Activated CD8-positive, alpha-beta memory T cell treated with anti-CD3 and anti-CD28 coated beads for 4 hours (primary cell): ENCODE measurements at places on chromosomes 4 and X.

DNA sequence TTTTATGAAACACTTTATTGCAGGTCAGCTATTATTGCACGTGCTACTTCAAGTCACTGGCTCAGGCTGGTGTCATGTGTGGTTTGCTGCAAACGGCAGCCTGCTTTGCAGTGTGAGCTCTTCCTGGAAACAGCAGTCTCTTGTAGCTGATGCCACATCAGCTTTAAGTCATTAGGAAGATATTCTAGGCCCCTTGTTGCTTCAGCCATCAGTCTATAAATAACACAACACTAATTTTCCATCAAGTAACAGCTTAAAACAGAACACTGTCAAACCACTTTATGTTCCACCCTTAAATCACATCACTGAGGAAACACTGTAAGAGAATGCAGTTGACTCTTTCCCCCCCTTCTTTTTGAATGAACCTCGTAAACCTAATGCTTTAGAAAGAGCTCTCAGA lies 93.8 kb downstream of the GATB start:
- no peak for DNase-seq

GRCh38 chr4:152259866-152260265 lies 276.0 kb downstream of the FBXW7 start:
- DNase-seq = no peak

DNA sequence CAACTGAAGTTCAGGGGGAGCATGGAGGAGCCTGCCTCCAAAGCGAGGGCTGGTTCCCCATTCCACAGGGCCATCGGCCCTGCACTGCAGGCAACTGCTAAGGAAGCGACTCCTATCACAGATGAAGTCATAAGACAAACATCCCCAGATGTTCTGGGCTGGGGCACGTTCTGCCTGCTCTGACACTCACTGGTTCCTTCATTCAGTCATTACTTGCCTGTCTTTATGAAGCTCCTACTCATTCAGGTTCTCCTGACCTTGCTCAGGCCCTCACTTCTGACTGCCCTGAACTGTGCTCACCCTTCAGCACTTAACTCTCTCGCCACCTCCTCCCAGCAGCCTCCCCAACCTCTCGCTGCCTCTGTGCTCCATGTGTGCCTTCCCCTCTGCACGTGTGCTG lies 2.5 kb upstream of the SLC2A9 start:
- no peak for DNase-seq

GRCh38 chr4:5164221-5164912 lies 113.1 kb downstream of the STK32B start:
- DNase-seq = no peak

DNA sequence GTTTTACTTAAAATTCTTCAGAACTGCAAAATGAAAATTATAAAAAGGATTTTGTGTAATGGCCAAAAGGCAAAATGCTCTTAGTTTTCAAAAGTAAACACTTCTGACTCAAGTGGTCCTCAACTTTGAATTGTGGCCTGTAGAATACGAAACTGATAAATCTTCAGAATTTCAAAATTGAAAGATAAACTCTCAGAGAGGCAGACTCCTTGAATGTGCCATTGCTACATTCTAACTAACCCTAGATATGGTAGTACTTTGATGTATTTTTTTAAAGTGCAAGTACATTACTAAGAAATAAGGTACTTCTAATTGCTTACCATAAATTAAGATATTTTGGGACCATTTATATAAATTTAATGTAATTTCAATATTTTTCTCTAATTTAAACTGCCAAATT lies 44.4 kb downstream of the TNIP3 start:
- DNase-seq = no peak

DNA sequence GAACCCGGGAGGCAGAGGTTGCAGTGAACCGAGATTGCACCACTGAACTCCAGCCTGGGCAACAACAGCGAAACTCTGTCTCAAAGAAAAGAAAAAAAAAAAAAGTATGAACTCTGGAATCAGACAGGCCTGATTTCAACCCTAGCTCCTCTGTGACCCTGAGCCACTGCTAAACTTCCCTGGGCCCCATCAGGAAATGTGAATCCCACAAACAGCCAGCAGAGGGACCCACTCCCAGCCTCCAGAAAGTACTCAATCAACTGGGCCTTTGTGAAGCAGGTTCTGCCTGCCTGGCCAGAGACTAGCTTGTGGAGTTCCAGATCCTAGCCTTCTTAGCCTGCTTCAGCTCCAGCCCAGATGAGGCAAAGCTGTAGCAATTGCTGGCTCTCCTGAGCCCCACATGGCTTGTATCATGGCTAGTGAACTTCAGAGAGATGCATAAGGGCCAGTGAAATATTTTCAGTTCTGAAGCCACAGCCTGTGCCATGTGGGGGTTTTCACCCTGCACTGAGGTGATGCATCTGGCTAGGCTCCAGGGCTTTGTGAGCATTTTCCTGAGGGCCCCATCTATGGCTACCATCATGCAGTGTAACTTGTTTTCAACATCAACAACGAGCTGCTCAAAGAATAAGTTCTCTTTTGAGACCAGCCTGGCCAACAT lies 7.2 kb upstream of the IDS start:
- no peak for DNase-seq

- DNase-seq = no peak
Observed at GRCh38 chr4:20754036-20754435, 53.8 kb downstream of the PACRGL start.

- DNase-seq = no peak
Observed at GRCh38 chr4:109238746-109239145, 63.7 kb downstream of the COL25A1 start.

DNA sequence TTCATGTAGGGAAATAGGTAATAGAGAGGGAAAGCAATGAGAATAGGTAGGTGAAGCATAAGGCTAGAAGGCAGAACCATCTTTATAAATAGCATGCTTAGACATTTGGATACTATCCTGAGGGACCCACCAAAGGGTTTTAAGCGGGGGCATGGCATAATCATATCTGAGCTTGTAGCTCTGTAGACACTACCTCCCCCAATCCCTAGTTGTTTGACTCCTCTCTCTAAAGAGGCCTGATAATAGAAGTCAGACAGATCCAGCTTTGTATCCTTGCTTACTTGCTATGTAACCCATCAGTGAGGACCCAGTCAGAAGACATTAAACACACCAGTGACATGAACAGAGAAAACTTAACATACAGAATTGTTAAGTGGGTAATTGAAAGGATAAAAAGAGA lies 58.7 kb downstream of the SCFD2 start:
- DNase-seq = no peak

- no peak for DNase-seq
Observed at GRCh38 chr4:7410446-7410845, 24.3 kb downstream of the PSAPL1 start.

- no peak for DNase-seq
Observed at GRCh38 chr4:123060039-123060770, 137.8 kb upstream of the NUDT6 start.

GRCh38 chr4:185036019-185036418 lies 17.7 kb downstream of the HELT start:
- no peak for DNase-seq

DNA sequence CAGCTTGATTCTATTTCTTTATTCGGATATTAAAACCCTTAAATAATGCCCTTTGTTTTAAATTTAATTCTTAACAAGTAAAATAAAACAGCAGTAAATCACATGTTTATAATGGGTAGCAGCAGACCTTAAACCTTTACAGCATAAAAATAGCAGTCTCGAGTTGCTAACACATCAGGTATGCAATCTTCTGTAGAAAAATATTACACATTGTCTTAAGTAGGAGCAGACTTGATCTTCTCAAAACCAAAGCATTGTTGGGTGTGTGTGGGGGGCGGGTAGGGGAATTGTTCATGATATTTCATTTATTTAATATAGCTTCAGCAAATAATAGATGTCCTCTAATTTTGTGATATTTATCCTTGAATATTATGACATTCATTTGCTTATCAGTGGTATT lies 331.4 kb downstream of the PCDH7 start:
- DNase-seq = no peak

- no peak for DNase-seq
Observed at GRCh38 chrX:16797358-16797757, 11.1 kb downstream of the TXLNG start.

GRCh38 chr4:164997941-164998340 lies 20.5 kb upstream of the TRIM61 start:
- no peak for DNase-seq

DNA sequence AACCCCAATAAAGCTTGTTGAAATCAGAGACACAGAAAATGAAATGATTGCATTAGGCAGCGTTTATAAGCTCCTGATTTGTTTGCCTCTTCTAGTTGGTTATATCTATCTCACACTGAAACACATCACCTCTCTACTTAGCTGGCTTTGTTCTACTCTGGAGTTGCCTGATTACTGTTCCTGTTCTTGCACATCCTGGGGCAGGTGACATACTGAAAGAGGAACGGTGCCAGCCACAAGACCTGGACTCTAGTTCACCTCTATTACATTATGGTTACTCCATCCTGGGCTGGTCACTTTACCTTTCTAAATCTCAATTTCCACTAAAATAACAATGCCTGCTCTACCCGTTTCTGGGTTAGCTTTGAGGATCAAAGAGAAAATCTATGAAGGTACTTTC lies 47.9 kb downstream of the TRIM2 start:
- no peak for DNase-seq

- no peak for DNase-seq
Observed at GRCh38 chr4:168679819-168680218, 183.0 kb downstream of the PALLD start.

DNA sequence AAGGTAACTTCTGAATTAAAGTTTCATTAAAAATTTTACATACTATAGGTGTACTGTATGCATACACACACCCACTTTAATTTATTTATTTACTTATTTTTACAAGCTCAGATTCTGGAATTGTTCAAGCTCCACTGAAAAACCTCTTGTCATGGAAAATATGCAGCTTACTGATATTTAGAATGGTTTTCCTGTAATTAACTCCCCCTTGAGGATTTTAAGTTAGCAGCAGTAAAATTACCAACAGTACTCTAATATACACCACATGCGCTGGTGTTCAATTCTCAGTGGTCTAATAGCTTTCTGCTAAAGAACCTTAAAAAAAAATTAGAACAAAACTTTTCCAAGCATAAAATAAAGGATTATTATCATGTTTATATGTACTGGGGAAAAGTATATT lies 12.0 kb downstream of the MAB21L2 start:
- DNase-seq = no peak

DNA sequence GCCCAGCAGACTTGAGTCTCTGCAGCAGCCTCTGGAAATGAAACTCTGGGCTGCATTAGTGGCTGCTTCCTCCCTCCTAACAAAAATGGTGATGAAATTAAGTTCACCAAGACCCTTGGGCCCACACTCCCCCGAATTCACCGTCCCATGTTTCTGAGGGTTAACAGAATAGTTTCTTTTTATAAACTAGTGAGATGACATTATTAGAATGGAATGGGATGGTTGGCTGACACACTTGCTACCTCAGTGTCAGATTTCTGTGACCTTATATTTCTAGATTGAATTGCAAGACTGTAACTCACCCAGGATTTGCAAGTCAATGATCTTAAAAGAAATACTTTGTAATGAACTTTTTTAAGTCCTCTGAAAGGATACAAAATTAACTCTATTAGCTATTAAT lies 127.1 kb downstream of the SHROOM3 start:
- DNase-seq = no peak

DNA sequence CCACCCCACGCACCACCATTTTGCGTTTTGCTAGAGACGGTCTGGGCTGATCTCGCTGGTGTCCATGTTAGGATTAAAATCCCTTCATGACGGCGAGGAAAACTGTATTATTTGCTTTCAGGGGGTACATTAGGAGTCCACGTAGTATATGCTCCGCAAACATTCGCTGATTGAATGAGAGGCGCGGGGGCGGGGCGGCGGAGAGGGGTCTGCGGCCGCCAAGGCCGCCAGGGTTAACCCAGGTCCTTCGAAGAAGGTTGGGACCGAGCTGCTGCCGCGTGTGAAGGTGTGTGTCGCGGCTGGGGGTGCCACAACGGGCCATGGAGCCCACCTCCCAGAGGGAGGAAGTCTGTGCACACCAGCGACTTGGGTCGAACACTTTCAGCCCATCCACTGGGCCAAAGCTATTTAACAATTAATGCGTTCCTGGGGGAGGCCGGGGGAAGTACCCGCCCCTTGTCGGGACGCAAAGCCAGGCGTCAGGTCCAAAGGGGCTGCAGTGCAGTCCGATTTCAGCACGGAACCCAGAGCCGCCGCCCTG lies 6.4 kb upstream of the PITX2 start:
- no peak for DNase-seq

DNA sequence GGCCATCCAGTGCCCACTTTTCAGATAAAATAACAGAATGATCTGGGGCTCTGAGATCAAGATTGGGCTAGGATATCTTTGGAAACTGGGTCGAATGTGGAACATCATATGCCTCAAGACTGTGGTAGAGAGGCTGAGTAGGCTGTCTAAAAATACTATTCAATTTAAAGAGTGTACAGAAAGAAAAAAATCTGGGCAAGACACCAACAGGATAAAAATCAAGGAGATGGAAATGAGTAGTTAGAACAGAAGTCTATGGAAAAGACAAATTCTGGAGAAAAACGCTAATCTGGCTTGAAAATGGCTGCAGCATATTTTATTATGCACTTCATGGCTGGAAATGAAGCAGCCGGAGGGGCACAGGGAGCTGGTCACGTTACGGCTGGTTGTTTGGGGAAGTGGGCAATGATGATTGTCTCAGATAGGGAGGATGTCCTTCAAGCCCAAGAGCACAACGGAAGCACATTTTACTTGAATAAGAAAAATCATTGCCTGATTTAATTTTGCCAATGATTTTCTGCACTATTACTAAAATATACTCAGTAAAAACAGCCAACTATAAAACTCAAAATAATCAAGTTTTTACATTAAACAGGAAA lies 27.1 kb upstream of the MAPK10 start:
- no peak for DNase-seq

DNA sequence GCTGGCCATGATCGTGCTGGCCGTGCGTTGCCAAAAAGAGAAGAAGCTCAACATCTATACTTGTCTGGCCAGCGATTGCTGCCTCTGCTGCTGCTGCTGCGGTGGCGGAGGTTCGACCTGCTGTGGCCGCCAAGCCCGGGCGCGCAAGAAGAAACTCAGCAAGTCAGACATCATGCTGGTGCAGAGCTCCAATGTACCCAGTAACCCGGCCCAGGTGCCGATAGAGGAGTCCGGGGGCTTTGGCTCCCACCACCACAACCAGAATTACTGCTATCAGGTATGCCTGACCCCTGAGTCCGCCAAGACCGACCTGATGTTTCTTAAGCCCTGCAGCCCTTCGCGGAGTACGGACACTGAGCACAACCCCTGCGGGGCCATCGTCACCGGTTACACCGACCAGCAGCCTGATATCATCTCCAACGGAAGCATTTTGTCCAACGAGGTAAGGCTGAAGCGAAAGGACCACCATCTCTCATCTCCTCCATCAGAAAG lies 3.3 kb downstream of the PCDH10 start:
- DNase-seq = no peak

DNA sequence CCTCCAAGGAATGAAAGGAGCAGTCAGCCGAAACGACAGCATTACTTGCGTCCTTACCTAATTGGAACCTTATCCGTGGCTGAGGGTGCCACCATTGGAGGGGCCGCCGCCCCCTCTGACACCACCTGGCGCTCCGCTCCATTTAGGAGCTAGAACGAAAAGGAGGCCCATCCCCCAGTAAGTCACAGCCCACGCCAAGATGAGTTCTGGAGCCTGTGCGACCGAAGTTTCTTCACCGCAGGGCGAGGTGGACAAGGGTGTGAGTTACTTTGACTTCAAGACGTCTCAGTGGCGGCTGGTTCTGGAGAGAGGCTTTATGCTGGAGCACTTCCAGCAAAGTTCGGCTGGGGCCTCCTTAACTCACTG lies 729 bp upstream of the IRF2 start:
- no peak for DNase-seq

GRCh38 chr4:156084373-156084772 lies 130.7 kb upstream of the CTSO start:
- DNase-seq = no peak

GRCh38 chr4:170227928-170228327 lies 138.2 kb upstream of the AADAT start:
- DNase-seq = no peak

GRCh38 chr4:174604198-174604597 lies 81.9 kb upstream of the HPGD start:
- DNase-seq = no peak
